Stimulated activated CD4-positive, alpha-beta T cell treated with anti-CD3 and anti-CD28 coated beads, Interleukin-12 subunit alpha, Interleukin-12 subunit beta, amount 100 ng/mL, for 48 hours (primary cell): ENCODE measurements at places on chromosomes 2 and 18.

- DNase-seq: no peak
Measured at GRCh38 chr2:105405291-105405690, 6.4 kb upstream of the FHL2 start.

DNA sequence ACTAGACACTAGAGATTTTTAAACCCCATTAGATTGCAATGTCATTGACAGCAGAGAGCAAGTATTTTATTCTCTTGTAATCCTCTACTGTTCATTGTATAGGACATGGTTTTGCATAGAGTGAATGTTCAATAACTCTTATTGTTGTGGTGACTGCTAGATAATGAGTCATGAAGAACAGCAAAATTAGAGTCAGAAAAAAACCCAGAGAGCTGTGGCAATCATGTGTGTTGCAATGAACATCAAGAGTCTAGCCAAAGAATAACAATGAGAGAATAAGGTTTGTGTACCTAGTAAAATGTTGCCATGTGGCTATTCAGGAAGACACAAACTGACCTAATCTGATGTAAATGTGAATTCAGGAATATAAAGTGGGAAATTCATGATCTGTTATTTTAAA lies 684.0 kb downstream of the DSC3 start:
- no peak for DNase-seq

GRCh38 chr2:74562126-74562775 lies 7.7 kb downstream of the DOK1 start:
- DNase-seq: no peak

GRCh38 chr18:44857081-44857480 lies 176.4 kb downstream of the SETBP1 start:
- no peak for DNase-seq

GRCh38 chr2:119071476-119071875 lies 87.1 kb downstream of the C1QL2 start:
- DNase-seq: no peak

- no peak for DNase-seq
Measured at GRCh38 chr2:149902081-149902480, 314.5 kb upstream of the MMADHC start.

DNA sequence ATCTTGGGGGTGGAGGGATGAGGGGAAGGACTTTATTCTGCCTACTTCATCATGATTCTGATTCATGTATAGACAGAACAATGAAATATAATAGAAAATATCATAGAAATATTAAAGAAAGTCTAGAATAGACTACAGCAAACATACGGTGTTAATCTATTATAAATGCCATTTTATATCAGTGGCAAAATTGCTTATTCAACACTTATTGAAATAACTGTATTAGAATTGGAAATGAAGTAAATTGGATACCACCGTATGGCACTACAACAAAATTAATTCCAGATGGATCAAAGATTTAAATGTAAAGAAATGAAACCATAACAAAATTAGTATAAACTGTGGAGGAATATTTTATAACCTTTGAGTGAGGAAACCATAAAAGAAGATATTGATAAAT lies 213.3 kb upstream of the CTAGE1 start:
- no peak for DNase-seq

DNA sequence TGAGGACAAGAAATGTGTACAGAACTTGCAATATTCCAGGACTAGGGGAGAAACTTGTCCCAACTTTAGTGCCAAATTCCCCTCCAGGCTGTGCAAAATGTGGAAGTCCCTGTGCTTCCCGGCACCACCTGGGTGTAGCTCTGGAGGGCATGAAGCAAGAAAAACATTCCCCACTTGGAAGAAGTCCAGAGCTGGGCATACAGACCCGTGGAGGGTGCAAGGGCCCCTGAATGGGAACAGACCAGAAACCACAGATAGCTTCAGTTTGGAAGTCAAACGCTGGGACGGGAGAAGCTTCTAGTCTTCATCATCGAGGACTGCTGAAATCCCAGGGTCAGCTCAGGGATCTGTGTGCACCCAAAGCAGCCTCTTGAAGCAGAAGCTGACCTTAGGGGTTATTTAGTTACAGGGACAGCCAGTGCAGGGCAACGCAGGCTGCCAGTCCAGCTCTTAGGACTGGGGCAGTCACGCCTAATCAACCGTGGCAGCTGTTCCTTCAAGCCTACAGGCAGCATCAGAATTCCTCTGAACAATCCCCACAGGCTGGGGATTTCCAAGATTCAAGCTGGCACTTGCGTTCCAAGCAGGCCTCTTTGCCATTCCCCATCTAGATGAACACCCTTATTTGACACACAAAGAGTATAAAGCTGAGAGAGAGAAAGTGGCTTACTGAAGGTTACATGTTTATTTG lies 269.4 kb downstream of the LOXHD1 start:
- no peak for DNase-seq

- no peak for DNase-seq
Measured at GRCh38 chr2:204177251-204177976, 240.9 kb downstream of the ICOS start.

DNA sequence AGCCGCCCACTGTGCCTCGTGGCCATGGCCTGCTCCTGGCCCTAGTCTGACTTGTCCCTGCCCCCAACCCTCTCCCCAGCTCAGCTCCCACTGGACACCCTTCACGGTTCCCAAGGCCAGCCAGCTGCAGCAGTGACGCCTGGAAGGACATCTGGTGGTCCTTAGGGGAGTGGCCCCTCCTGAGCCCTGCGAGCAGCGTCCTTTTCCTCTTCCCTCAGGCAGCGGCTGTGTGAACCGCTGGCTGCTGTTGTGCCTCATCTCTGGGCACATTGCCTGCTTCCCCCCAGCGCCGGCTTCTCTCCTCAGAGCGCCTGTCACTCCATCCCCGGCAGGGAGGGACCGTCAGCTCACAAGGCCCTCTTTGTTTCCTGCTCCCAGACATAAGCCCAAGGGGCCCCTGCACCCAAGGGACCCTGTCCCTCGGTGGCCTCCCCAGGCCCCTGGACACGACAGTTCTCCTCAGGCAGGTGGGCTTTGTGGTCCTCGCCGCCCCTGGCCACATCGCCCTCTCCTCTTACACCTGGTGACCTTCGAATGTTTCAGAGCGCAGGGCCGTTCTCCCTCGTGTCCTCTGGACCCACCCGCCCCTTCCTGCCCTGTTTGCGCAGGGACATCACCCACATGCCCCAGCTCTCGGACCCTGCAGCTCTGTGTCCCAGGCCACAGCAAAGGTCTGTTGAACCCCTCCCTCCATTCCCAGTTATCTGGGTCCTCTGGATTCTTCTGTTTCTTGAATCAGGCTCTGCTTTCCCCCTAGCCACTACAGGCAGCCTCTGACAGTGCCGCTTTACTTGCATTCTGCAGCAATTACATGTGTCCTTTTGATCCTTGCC lies 35.8 kb downstream of the ANO7 start:
- no peak for DNase-seq

- no peak for DNase-seq
Measured at GRCh38 chr18:48333563-48333962, 75.6 kb downstream of the ZBTB7C start.
